GM23338 (cell line): ENCODE measurements at places on chromosomes 5 and 9.

DNA sequence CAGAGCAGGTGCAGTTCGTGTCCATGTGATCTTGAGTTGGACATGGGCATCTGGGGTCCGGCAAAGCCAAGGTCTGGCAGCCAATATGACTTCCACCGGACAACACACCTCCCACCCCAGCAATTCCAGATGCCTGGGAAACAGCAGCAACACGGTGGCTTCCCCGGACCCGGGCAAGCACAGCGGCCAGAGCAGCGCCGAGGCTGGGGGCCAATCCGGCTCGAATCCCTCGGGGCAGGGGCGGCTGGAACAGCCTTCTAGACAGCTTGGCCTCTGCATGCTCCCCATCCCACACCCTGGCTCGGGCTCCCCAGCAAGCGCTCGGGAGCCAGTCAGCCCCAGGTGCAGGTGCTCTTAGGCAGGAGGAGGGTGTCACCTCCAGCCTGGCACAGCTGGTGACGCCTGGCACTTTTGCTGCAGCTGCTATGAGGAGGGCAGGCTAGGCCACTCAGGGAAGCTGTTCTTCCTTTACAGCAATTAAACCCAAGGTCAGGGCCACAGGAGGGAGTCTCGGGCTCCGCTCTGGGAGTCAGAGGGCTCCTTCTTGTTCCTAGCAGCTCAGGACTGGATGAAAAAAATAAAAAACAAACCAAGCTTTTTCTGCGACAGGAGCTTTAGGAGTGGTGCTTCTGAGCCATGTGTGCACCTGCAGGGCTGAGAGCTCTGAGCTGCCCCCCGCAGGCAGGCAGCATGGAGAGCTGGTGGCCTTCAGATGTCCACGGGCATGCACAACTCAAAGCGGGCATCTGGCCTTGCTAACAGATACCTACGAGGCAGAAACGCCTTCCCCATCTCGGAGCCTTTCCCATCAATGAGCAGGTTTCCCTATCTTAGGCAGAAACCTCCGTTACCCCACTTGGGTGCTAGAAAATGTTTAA lies 28.2 kb downstream of the DBH start:
- H3K27ac ChIP-seq: no peak overlapping the region
- H3K4me3 ChIP-seq: no peak overlapping the region
- DNase-seq: no peak
- no peaks in the 10 kb centered on the region for H3K36me3 ChIP-seq

GRCh38 chr5:78540335-78541085 lies 108.1 kb downstream of the LHFPL2 start:
- H3K36me3 ChIP-seq: no peaks in the 10 kb centered on the region
- no peak overlapping the region for H3K4me3 ChIP-seq
- H3K27ac ChIP-seq: 0 out of 2 replicates have a peak overlapping the region, but pooled peaks have one; percentile 39
- DNase-seq: no peak

- H3K27me3 ChIP-seq: no peaks in the 10 kb centered on the region
- DNase-seq: no peak
- H3K36me3 ChIP-seq: no peaks in the 10 kb centered on the region
- H3K4me1 ChIP-seq: peaks cover 25% of the 10 kb centered on the region
Measured at GRCh38 chr5:150158170-150158949, 2.7 kb upstream of the PDGFRB start.

DNA sequence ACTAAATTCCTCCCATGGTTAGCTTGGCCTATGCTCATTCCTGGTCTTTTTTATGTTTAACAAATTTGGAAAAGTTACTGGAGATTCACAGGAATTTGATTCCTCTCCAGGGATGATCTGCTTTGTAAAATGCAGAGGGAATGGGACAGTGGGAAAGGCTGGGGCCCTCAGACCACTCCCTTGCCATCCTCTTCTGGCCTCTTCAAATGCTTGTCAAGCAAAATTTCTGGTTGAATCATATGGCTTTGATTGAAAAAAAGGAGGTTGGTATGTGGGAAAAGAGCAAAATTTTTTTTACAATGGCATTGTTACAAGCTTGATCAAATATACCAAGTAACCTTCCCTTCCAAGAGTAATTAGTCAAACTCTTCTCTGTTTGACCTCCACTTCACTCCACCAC lies 225.1 kb downstream of the PIK3R1 start:
- no peaks in the 10 kb centered on the region for H3K27me3 ChIP-seq
- no peaks in the 10 kb centered on the region for H3K36me3 ChIP-seq
- no peak overlapping the region for H3K27ac ChIP-seq
- DNase-seq: no peak

DNA sequence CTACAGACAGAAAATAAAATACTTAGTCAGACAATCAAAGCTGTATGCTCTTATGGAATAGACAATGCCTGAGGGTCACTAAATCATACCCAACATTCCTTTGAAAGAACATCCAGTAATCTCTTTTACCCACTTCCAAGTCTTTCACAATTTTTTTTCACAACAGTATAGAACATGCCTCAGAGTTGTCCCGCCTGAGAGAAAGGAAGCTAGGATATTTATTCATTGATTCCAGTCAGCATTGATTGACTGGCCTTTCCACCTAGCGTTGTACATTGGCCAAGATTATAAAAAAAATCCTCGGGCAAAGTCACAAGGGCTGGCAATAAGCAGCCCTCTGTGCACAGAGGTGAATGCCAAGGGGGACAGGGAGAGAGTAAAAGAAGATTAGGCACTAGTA lies 318.1 kb upstream of the PIK3R1 start:
- peaks cover 4% of the 10 kb centered on the region; the same call in 1 of the 2 replicates for H3K36me3 ChIP-seq
- H3K4me1 ChIP-seq: no peaks in the 10 kb centered on the region
- no peak for DNase-seq

GRCh38 chr9:104885818-104886709 lies 41.9 kb downstream of the ABCA1 start:
- H3K27ac ChIP-seq: peak overlapping the region; percentile 86
- no peaks in the 10 kb centered on the region for H3K27me3 ChIP-seq
- H3K36me3 ChIP-seq: no peaks in the 10 kb centered on the region; the same call in 1 of the 2 replicates
- H3K4me1 ChIP-seq: peaks cover 67% of the 10 kb centered on the region

DNA sequence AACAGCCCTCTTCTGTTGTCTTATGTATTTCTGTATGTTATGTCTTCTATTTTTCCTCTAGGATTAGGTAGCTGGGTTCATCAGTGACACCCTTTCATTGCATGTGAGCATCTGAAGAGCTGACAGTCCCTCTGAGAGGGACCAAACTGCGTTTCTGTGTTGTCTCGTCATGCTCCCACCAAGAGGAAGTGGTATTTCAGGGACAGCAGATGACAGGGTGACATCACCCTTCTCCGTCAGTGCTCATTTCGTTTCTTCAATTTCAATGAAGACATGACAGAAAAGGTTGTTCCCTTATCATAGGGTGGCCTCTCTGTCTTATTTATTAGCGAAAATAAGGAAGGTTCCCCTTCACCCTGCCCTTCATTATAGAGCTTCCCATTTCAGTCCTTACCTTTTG lies 225.9 kb upstream of the NR4A3 start:
- no peaks in the 10 kb centered on the region for H3K4me1 ChIP-seq
- no peaks in the 10 kb centered on the region for H3K36me3 ChIP-seq
- DNase-seq: no peak
- H3K4me3 ChIP-seq: no peak overlapping the region
- H3K27me3 ChIP-seq: no peaks in the 10 kb centered on the region
- no peak overlapping the region for H3K27ac ChIP-seq

DNA sequence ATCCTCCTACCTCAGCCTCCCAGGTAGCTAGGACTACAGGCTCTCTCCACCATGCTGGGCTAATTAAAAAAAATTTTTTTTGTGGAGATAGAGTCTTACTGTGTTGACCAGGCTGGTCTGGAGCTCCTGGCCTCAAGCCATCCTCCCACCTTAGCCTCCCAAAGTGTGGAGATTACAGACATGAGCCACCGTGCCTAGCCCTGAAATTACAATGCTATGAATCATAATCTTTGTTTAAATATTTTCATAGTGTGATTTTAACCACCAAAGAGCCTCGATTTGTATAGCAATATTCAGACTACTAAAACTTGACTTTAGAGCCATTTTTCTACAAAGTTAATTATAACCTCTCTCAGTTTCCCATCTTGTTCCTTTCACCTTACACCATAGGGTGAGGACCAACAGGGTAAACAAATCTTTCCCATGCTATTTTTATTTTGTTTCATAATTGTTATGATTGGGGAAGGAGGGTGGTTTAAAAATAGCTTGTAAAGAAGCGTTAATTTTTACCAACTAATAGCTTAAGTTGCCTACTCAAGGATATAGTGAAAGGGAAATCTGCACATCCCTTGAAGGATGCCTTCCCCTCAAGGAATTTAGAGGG lies 32.7 kb downstream of the UBE2D2 start:
- no peak overlapping the region for H3K4me3 ChIP-seq
- H3K4me1 ChIP-seq: peaks cover 16% of the 10 kb centered on the region
- no peaks in the 10 kb centered on the region for H3K27me3 ChIP-seq
- no peaks in the 10 kb centered on the region for H3K36me3 ChIP-seq
- no peak overlapping the region for H3K27ac ChIP-seq
- DNase-seq: no peak

DNA sequence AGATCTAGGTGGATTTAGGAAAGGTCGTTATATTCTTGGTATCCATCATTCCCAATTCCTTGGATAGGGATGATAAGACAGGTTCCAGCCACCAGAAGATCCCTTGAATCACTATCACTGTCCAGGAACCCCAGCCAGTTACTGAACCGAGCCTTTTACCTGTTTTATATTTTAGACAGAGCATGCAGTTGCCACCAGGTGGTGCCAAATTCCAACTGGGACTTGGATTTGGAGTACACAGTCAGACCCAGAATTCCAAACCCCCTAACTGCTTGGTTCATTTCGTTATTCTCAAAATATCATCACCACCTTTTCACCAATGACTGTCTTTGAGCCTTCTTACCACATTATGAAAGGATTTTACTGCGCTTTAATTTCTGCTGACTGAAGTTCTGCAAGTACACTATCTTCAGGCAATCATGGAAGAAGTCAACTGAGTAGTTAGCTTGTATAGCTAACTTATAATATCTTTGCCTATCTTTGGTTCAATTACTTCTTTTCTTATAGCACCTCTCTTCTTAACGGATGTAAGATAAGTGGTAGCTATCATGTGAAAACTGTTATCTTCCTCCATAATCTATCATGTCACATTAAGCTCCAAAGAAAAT lies 191.8 kb downstream of the PRR16 start:
- peaks cover 26% of the 10 kb centered on the region for H3K4me1 ChIP-seq
- H3K27ac ChIP-seq: no peak overlapping the region
- no peaks in the 10 kb centered on the region for H3K36me3 ChIP-seq
- DNase-seq: peak; percentile 51
- no peaks in the 10 kb centered on the region for H3K27me3 ChIP-seq

- H3K36me3 ChIP-seq: no peaks in the 10 kb centered on the region
- DNase-seq: no peak
- H3K4me3 ChIP-seq: no peak overlapping the region
- H3K27ac ChIP-seq: no peak overlapping the region
- no peaks in the 10 kb centered on the region for H3K27me3 ChIP-seq
Measured at GRCh38 chr5:142447887-142448286, 123.1 kb upstream of the SPRY4 start.

GRCh38 chr9:134164879-134165278 lies 515 bp upstream of the RNU6ATAC start:
- no peak overlapping the region for H3K4me3 ChIP-seq
- no peak overlapping the region for H3K27ac ChIP-seq
- peaks cover 5% of the 10 kb centered on the region for H3K36me3 ChIP-seq
- peaks cover 9% of the 10 kb centered on the region; the same call in 1 of the 2 replicates for H3K4me1 ChIP-seq
- 0 out of 2 replicates have a peak, but pooled peaks cover 4% of the 10 kb centered on the region for H3K27me3 ChIP-seq

GRCh38 chr5:151557951-151558350 lies 33.2 kb downstream of the FAT2 start:
- H3K4me3 ChIP-seq: no peak overlapping the region
- DNase-seq: no peak
- H3K36me3 ChIP-seq: no peaks in the 10 kb centered on the region

DNA sequence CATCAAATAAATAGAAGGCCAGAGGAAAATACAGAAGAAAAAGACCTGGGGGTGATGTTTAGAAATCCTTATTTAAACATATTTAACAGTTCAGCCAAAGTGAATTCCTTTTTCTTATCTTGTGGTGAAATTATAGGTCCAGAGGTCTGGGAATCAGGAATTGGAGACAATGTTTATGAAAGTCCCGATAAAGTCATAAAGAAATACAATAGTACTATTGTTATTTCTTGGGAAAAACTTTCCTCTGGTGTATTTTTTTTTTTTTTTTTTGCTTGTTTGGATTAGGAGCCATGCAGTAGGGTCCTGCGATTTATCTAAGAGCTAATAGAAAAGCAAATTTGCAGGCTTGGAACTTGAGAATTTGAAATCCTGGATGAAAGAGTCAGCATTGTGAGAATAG lies 426 bp downstream of the C7 start:
- DNase-seq: no peak
- H3K27me3 ChIP-seq: no peaks in the 10 kb centered on the region; the same call in 1 of the 2 replicates
- no peak overlapping the region for H3K27ac ChIP-seq
